ENCODE measurements at places on chromosomes 11 and 22.

DNA sequence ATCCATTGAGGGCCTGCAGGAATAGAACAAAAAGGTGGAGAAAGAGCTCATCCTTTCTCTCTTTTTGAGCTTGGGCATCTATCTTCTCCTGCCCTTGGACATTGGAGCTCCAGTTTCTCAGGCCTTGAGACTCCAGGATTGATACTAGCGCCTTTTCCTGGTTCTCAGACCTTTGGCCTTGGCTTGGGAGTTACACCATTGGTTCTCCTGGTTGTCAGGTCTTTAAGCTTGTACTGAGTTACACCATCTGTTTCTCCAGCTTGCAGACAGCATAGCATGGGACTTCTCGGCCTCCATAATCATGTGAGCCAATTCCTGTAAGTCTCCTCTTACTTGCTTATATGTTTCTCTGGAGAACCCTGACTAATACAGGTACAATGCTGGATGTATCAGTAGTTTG, 72.6 kb downstream of the GRK3 start:
- DNase-seq: no peak

DNA sequence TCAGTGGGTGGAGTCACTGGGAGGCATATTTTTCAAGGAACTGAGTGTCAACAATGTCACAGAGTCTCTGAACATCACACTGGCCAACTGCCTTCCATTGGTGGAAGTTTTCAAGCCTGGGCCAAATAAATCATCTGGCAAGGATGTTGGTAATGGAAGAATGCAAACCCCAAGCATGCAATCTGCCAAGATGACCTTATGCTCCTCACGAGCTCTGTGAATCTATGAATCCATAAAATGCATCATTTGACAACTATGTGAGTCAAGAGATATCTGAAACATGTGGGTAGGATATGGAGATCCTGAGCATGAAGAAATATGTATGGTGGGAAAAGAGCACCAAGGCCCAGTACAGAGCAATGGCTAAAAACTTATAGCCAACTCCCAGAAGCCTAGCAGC, 122.2 kb downstream of the PLEKHA7 start:
- DNase-seq: no peak

- no peak for DNase-seq
Measured at GRCh38 chr11:11456866-11457265, 103.8 kb upstream of the CSNK2A3 start.

GRCh38 chr11:129278586-129279319, 86.6 kb upstream of the ARHGAP32 start:
- no peak for DNase-seq

GRCh38 chr22:25346859-25347751, 127.7 kb downstream of the CRYBB2 start:
- DNase-seq: no peak

DNA sequence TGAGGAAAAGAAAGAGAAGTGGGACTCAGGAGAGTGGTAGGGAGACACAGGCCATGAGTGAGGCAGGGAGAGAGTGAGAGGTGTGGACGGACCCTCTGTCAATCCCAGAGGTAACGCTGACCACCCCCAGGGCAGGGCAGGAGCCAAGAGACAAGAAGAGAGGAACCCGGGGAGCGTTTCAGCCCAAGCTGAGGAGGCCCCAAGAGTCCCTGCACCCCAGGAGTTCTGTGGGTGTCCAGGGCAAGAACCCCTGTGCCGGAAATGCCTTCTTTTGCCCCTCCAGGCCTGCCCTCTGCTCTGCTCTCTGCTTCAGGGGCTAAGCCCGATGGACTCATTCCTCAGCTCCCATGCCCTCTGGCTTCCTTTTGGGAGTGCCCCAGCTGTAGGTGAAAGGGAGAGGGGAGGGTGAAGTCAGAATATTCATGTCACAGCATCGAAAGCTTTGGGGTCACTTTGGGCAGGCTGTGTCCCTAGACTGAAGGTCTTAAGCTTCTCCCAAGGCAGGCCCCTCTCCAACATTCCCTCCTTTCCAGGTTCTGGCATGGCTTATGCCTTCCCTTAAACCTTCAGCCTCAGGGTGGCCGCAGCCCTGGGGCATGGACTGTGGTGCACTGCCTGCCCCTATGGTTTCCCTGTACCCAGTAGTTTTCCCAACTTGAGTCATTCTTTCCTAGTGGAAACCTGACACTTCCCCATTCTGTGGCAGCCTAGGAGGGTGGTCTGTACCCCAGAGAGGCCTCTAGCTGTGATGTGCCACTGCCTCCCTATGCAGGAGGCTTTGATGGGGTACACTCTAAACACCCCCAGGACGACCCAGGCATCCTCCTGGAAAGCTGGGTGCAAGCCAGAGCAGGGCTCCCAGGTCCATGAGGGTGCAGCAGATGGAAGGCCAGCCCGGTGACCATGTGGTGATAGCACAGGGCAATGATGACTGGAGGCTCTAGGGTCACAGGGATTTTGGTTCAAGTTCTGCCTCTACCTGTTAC, 27.1 kb downstream of the MYEOV start:
- no peak for DNase-seq

DNA sequence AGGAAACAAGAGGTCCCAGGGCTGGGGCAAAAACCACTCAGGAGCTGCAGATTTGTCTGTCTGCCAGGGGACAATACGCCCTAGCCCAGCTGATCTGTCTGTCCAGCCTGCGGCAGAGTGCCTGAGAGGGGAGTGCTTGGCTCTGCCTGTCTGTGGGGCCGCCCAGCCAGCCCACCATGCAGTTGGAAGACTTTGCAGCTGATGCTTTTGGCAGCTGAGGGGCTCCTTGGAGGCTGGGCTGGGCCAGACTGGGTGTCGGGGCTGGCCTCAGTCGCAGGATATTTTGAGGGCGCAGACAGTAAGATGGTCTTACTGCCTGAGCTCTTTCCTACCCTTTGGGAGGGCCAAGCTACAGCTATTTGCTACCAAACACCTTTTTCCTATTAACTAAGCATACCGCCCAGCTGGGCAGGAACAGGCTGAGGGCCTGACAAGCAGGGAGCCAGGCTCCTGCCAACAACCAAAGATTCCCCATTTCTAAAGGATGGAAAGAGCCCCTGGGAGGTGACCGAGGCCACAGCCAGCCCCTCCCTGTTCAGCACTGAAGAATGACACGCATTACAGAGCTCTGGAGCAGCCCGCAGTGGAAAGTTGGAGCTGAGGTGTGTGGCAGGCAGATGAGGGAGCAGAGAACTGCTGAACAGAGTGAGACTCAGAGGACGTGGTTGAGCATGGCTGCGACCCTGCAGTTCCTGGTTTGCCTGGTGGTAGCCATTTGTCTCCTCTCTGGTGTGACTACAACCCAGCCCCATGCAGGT, at the start of gene FAM180B:
FAM180B (plus strand) TSS at position 581 of the 758 bp plus-strand sequence; CDS start at position 672, 91 bp downstream.
- DNase-seq: no peak

- DNase-seq: peak; percentile 37
Measured at GRCh38 chr11:96014217-96014616, 90.3 kb upstream of the MTMR2 start.

GRCh38 chr11:46372086-46372485, 9.4 kb upstream of the MDK start:
- DNase-seq: no peak

DNA sequence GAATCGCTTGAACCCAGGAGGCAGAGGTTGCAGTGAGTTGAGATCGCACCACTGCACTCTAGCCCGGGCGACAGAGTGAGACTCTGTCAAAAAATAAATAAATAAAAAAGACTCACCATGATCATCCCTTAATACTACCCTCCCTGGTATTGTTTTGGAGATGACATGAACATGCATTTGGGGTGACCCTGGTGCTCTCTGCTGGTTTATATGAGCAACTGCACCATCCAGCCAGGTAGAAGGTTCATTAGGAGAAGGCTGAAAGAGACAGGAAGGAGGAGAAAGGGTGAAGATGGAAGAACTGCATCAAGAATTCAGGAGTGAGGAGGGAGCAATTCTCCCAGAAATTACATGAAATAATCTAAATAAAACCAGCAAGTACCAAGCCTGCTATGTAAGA, 37.8 kb downstream of the SLC5A1 start:
- no peak for DNase-seq

- no peak for DNase-seq
Measured at GRCh38 chr11:67312187-67313021, 9.1 kb downstream of the SSH3 start.

DNA sequence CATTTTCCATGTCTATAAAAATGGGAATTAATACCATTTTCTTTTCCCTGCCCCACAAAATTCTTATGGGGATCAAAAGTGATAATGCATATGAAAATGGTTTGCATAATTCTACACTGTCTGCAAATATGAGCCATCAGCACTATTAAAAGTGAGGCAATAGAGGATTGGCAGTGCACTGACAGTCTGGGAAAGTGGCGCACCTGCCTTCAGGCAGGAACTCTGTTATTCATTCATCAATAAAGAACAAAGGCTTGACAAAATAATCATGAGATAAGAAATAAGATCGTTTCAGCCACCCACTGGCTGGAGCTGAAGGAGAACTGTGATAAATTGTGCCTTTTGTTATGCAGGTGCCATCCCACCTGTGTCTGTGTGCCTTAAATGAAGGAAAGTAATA, 49.5 kb downstream of the ARFGAP2 start:
- no peak for DNase-seq

- DNase-seq: peak; percentile 12
Measured at GRCh38 chr11:107916671-107917241, 11.5 kb upstream of the RAB39A start.

- no peak for DNase-seq
Measured at GRCh38 chr22:37343863-37344734, 61.8 kb downstream of the CYTH4 start.

GRCh38 chr11:86672007-86672621, at the start of gene ME3:
TSS of gene ME3 (minus strand) at chr11:86672616.
- DNase-seq: peak; percentile 17

GRCh38 chr11:75072582-75072981, 24.1 kb downstream of the OR2AT4 start:
- no peak for DNase-seq

Data from T follicular helper cell (primary cell).